ENCODE measurements at places on chromosomes 7 and 10.

DNA sequence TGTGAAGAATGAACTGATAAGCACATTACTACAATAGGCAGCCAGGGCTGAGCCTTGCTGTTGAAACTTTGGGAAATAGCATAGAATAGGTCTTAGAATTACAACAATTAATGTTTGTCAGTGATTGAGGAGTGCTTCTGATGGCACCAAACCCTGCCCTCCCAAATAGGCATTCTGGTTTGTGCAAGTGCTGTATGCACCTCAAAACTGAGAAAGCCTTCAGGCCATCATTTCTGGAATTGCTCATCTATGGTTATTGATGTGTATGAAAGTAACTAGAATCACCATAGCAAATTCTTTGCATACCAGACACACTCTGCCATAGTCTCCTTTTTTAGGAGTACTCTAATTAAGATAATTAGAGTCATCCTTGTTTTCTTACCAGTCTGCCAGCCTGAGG, 585.0 kb upstream of the MBL2 start:
- DNase-seq = no peak

- no peak for DNase-seq
Measured at GRCh38 chr10:62015994-62016393, 114.5 kb downstream of the ARID5B start.

GRCh38 chr10:64191286-64191685, 670.1 kb downstream of the REEP3 start:
- DNase-seq = no peak

DNA sequence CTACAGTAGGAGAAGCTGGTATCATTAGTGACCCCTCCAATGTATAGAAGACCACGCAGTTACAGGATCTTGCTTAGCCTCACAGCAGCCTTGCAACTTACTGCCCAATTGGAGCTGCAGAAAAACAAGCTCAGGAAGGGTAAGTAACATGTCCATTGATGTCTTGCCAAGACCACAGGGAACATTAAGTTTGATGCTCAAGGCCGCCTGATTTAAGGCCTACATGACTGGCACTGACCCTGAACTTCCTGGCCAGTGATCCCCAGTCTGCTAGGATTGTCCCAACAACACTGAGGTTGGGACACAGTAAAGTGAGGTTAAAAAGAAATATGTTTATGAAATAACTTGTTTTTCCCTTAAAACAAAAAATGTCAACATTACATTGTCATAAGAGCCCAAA, 6.8 kb upstream of the GDF2 start:
- no peak for DNase-seq

DNA sequence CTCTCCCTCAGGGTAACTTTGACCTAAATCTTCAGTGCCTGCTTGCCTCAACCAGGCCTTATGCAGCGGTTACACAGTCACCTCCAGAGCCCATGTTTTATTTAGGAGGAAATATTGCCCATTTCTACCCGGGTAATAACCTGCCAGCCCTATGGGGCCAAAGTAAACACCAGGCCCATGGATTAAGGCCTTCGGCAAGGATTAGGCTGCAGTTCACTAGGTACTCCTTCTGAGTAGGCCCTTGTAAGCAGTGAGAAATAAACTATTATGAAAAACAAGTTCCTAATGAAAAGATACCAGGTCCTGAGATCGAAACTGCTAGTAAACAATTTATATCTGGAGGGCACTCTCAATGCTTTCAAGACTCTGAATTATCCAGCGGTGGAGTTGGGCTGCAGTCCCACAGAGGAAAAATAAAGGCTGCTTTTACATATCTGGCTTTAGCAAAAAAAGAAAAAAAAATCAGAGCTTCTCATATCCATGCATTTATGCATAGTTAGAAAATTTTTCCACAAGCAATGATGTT, 3.7 kb upstream of the HOXA10 start:
- DNase-seq = no peak

DNA sequence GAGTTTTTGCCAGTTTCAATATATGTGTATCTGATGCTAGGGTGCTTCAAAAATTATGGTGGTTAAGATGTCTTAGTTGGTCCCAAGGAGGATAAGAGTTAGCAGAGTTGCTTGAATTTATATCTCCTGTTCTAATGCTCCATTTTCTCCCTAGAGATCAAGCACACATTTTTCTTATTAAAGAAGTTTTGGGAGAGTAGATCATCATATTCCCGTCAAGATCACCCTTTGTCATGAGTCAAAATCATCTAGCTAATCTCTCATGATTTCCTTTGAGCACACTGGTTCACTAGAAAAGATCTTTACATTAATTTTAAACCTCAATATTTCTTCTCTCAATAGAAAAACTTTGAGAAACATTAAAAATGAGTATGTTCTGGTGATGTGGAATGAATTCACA, 429.9 kb upstream of the SEMA3A start:
- DNase-seq = no peak

- no peak for DNase-seq
Measured at GRCh38 chr7:81433692-81434331, 336.0 kb downstream of the HGF start.

DNA sequence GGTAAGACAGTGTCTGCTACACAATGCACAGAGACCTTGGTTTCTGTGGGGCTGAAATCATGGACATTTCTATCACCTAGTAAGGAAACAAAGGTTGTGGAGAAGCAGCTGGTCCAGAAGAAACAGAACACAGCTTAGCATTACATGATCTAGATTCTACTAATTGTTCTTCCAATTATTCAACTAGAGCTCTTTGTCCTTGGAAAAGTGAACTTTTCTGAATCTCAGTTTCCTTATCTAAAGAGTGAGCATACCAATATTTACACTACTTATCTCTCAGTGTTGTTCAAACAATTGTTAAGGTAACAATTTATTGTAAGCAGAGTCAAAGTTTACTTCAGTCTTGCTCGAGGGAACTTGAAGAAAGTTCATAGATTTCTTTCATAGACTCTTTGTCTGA, 42.3 kb upstream of the TRIM24 start:
- DNase-seq = no peak

DNA sequence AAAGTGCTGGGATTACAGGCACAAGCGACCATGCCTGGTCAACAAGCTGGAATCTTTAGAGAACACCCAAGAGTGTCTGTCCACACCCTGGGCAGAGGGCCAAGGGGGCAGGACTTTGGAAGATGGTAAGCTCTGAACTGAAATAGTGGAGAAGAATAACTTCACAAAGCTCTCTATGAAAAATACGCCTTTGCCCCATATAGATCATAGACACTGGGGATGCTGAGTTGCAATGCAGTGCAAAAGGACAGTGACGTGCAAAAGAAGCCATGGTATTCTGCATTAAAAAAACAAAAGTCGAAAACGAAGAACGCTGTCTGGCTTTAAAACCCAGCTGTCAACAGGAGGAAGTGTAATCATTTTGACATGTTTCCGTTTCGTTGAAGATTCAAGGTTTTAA, 353.6 kb downstream of the CALN1 start:
- no peak for DNase-seq

- DNase-seq = no peak
Measured at GRCh38 chr7:106012935-106013439, 49.9 kb downstream of the CDHR3 start.

DNA sequence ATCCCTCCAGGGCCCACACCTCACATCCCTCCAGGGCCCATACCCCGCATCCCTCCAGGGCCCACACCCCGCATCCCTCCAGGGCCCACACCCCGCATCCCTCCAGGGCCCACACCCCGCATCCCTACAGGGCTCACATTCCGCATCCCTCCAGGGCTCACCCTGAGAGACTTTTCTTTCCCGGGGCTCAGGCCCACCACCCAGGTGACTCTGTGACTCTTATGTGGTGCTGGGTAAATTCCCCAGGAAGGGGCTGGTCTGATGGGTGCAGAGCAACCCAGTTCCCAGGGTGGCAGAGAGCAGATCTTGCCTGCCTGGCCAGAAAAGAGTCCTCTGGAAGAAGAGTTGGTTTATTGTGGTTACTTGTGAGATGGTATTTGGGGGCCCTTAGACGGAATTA, 290.7 kb downstream of the TCERG1L start:
- no peak for DNase-seq

GRCh38 chr7:117896339-117896738, 23.1 kb upstream of the CTTNBP2 start:
- no peak for DNase-seq

DNA sequence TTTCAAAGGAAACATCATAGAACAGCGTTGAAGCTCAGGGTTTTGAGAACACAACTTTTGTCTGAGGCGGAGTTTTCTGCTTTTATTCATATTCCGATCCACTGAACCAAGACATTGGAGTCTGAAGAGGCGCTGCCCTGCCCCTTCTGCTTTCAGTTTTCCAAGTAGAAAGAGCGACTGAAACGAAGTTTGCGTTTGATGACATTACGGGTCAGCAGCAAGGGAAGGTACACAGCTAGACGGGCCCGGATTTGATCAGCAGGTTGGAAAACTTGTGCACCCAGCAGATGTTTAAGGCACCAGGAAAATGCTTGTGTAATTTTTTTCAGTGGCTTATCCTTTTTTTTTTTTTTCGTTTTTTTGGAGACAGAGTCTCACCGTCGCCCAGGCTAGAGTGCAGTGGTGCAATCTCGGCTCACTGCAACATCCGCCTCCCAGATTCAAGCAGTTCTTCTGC, 720 bp downstream of the SUN1 start:
- DNase-seq = no peak

GRCh38 chr10:52750629-52751028, 22.0 kb downstream of the MBL2 start:
- DNase-seq = no peak

DNA sequence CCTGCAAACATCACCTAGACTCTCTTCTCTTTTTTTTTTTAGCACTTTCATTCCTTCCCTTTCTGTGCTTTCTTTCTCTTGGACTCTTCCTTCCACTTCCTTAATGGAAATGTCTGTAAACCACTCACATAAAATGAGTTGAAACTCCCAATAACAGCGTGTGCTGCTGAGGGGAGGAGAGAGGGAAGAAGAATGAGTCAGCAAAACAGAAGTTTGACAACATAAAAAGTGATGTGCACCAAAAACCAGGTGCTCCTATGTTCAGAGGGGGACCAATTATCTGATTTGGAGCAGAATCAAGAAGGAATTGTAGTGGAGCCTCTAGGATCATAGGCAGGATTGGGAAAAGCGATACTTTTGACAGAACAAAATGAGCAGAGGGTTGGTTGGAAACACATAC, 712.1 kb upstream of the IGFBP3 start:
- DNase-seq = no peak

GRCh38 chr10:28400176-28400575, 97.3 kb upstream of the MPP7 start:
- DNase-seq = no peak

DNA sequence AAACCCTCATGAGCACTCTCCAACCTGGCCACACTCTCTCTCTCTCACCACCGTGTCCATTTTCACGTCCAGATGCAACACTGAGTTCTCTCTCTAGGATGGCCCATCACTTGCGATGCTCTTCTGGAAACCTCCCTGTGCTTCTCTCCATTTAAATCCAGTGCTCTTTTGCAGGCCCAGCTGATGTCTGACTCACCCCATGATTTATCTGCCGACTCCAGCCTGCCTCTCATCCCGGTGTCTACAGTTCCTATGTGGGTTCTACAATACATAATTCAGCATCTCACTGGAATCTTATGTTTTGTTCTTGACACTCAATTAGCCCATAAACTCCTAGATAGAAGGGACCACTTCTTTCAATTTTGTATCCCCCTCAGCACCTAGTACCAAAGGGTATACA, 5.0 kb downstream of the TPK1 start:
- no peak for DNase-seq

DNA sequence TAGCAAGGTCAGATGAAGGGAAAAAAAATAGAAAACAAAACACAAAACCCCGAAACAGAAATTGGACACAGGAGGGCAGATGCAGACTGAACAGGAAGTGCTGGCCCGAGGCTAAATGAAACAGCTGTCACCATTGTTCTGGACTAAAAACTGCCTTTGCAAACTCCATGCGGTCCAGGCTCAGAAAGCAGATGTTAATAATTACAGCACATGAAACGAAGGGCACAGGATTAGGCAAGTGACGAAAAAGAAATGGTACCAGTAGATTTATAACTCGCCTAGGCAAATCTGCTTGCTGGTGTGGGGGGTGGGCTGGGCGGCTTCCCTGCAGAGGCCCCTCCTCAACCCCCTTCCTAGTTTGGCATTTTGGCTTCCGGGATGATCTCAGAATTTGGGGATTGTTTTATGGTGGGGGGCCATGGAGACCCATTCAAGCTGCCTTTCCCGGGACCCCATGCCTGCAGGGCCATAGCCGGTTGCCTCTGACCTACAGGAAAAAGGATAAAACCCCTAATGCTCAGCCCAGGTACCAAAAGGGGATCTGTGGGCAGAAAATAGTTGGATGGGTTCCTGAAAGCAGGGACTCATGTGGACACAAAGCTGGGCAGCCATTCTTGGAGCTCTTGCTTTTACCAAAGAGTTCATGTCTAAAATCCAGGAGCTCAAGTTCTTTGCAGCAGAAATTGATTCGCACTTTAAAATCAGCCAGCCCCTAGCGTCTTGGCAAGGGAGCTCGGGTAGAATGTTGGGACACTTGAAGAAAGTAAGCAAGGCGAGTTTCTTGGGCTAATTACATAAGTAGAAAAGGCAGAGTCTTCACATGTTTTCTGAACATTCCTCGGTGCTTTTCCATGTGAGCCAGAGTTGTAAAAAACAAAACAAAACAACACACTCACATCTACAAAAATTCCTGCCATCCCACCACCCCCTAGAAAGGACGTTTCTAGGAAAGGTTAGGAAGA, 39.0 kb upstream of the EMX2 start:
- DNase-seq = no peak

DNA sequence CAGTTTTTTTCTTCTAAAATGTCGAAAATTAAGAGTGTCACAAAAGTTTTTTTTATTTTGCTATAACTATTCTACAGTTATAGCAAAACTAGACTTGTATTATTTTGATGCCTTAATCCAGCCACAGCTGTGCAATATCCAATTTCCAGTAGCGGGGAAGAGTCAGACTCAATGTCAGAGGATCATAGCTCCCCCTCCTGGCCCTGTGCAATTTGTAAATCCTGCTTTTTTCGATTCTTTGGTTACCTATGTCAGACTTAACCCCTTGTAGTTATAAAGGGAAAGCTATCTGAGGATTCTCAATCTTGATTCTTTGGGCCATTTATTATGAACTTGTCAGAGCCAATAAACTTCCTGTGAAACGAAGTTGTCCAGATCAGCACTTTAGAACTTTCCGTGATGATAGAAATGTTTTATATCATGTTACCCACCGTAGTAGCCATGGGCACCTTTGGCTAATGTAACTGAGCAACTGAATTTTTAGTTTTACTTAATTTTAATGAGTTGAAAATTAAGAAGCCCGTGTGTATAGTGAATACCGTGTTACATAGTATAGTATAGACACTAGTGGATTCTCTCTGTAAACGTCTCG, 87.7 kb upstream of the PRKCQ start:
- DNase-seq = no peak

- DNase-seq = no peak
Measured at GRCh38 chr7:114940220-114940619, 18.3 kb downstream of the MDFIC start.

GRCh38 chr10:3729397-3729976, 55.5 kb downstream of the KLF6 start:
- DNase-seq = no peak
